ENCODE measurements at places on chromosomes 5 and 9.

DNA sequence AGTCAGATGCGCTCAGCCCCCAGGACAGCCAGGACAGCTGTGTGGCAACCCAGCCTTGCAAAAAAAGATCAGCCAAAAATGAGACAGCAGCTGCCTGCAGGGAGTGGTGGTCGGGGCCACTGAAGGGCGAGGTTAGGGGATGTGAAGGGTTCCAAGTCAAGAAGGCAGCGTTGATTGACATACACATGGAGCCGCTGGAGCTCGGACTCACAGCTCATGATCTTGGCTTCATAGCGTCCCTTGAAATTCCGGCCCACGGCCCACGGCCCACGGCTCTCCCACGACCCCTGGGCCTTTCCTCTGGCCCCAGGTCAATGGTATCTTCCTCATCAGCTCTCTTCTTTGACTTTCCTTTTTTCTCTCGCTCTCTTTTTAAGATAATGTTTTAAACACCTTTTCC lies 390.0 kb upstream of the IRX4 start:
- no peak for DNase-seq

DNA sequence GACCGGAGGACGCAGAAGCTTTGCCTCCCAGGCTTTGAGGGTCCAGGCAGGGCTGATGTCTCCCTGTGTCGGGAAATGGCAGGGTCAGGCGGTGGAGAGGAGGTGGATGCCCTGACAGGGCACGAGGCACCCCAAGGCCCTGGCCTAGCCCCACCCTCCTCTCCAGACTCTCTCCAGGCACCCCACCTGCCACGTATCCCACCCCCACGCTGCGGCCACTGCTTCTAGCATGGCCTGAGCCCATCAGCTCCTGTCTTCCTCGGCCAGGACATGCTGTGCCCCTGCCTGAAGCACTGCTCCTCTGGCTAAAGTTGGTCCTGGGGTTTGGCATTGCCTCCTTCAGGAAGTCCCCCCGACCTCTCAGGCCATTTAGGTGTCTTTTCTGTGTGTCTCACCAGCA lies 64.2 kb upstream of the RXRA start:
- DNase-seq, result no peak

DNA sequence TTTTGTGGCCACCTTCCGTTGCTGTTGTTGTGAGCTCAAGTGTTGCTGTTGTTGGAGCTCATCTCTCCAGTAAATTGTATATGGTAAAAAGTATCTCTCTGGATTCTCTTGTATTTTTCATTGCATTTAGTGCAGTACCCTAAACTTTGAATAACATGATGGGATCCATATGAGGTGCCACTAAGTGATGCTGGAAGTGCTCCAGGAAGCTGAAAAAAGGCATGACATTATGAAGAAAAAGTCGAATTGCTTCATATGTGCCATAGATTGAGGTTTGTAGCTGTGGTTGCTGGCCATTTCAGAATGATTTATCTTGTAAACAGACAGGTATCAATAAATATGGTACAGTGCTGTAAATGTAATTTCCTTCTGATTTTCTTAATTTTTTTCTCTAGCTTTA lies 5.5 kb downstream of the MARCHF6 start:
- DNase-seq, result no peak

GRCh38 chr9:32665101-32665500 lies 29.6 kb upstream of the TAF1L start:
- no peak for DNase-seq

DNA sequence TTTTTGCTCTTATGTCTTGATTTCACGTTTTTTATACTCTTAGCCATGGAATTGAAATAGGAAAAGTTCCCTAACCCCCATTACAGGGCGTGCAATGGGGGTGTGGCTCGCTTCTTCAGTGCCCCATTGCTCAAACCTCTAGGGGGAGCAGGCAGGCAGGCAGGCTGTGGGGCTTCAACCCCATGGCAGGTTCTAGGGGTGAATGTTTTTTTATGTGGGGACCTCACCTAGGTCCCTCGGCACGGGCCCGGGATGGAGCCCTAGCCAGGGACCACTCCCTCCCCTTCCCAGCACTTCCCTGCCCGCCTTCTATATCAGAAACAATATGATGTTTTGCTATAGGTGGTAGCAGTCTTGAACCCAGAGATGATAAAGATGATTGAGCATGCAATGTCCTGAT lies 221.3 kb upstream of the SMC2 start:
- DNase-seq, result no peak

DNA sequence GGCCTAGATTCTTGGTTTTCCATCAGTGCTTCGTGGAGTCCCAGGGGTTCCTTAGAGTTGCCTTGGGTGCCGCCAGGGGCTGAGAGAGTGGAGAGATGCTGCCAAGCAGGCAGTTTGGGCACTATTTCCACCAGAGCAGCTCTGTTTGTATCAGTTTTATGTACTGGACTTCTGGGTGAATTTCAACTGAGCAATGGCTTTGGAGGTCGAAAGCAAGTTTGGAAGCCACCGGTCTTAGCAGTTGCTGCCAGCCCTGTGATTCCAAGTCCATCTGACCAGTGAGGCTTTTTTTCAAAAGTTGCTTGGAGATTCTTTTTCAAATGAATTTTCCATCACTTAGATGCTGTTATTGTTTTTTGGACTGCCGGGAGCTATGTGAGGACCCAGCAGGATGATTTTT lies 68.5 kb downstream of the ANGPTL2 start:
- no peak for DNase-seq

DNA sequence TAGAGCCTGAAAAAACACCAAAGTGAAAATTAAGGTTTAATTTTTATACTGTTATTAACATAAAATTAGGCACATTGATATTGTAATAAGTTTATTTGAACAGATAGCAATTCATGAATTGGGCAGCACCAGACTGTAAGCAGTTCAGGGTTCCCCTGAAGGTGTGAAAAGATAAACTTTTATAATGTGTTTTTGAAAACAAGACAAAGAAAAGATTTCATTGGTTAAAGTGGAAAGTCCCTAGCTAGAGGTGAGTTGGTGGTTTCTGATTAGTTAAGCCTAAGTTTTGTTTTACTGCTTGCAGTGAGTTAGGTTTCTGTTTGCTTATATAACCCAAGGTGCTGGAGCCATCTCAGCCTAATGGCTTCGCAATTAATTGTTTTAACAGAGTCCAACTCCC lies 96.5 kb upstream of the RPS23 start:
- no peak for DNase-seq

- no peak for DNase-seq
Observed at GRCh38 chr9:89822996-89823395, 218.2 kb downstream of the GADD45G start.

GRCh38 chr9:76231001-76231400 lies 163.2 kb downstream of the RFK start:
- no peak for DNase-seq

DNA sequence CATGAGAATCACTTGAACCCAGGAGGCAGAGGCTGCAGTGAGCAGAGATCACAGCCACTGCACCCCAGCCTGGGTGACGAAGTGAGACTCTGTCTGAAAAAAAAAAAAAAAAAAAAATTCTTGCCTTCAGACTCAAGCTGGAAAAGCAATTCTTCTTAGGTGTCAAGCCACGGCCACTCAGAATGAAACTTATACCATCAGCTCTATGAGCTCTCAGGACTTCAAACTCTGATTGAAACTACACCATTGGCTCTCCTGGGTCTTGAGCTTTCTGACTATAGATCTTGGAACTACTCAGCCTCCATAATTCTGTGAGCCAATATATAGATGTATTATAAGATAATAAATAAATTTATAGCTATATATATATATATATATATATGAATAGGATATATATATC lies 12.9 kb upstream of the FGF10 start:
- DNase-seq, result no peak

DNA sequence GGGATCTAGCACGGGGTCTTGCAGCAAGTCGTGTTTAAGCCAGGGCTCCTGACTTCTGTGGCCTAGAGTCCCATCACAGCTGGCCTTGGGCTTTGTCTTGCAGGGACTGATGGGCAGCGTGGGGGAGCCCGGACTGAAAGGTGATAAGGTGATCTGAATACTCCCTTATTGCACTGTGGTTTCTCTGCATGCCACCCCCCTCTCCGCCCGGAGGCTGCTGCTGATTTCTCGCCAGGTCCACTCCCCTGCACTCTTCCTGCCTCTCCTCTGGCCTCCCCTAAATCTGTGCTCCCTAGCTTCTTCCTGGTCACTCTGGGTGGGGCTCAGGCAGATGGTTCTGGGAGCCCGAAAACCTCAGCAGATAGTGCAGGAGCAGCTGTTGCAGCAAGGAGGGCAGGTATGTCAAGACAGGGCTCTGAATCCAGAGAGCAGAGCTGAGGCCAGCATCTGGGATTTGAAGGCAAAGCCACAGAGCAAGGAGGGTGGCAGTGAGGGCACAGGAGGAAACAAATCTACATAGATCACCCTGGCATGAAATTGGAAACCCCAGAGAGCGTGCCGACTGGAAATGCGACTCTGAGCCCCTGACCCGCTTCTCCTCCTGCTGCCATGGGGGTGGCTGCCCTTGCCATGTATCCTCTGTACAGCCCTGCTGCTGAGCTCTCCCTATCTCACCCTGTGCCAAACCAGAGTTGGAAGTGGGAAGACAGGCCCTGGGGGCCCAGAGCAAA lies 76.5 kb downstream of the COL27A1 start:
- DNase-seq, result no peak

GRCh38 chr5:61431923-61432620 lies 100.0 kb downstream of the ZSWIM6 start:
- no peak for DNase-seq

GRCh38 chr9:93953496-93954433 lies 1.4 kb downstream of the BARX1 start:
- no peak for DNase-seq

DNA sequence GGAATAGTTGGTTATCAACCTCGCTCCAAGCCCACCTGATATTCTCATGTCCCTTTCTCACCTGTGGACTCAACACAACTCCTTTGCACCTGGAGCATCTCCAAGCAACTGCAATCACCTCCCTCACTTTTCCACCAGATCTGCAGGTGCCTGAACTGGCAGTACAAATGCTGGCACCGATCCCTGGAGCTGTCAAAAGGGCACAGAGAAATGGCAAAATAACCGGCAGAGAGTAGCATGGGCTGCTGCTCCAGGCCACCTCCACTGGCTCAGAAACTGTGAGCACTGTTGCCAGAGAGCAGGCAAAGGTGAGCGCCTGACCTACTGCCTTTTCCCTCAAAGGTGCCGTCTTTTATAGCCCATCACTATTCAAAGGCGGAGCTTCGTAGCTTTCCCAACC lies 14.7 kb downstream of the EQTN start:
- DNase-seq, result no peak

GRCh38 chr5:55540024-55540423 lies 5.3 kb upstream of the PLPP1 start:
- DNase-seq, result no peak

GRCh38 chr5:45454114-45454513 lies 242.1 kb downstream of the HCN1 start:
- no peak for DNase-seq

DNA sequence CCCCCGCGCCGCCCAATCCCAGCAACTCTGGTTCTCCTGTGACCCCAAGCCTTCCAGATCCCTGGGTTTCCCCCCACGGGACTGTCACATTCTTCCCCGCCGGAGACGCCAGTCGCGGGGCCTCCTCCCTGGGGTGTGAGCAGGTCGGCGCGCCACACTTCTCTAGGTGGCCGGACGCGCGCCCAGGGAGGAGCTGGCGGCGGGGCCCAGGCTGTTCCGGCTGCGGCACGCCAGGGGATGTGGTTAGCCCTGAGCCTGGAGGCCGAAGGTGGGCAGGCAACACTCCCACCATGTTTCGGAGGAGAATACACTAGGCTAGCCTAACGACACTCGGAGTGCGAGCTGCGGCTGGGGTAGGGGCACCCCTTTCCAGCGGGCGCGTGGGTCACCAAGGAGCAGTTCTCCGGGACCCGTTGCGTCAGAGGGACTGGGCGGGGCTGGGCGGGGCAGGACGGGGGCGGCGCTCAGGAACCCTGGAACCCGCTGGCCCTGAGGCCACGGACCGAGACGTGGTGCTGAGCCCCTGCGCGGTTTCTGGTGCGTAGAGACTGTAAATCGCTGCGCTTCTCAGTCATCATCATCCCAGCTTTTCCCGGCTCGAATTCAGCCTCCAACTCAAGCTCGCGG lies at the start of gene SLC27A6:
Gene SLC27A6 (plus strand): TSS at position 478 of the 627 bp plus-strand sequence. CDS start 650 bp downstream, outside the sequence.
- no peak for DNase-seq
